Thymus (tissue), 14 donors: ENCODE measurements at places on chromosomes 13 and 19. TPM values are rescaled to one million over a fixed set of nuclear protein-coding genes. Genes with fewer than 3 reads are reported as not detected.

HSPB6 gene
- polyA plus RNA-seq, result 18.9 TPM

TEX29 gene
- polyA plus RNA-seq, result 10.1 TPM

DDX49 gene
- 42.8 TPM for polyA plus RNA-seq

MAMSTR gene
- 1.2 TPM for polyA plus RNA-seq

GJB2 gene
- polyA plus RNA-seq, result 38.1 TPM

P2RY11 gene
- polyA plus RNA-seq, result 14.5 TPM

HRC gene
- polyA plus RNA-seq, result 1.1 TPM

AMH gene
- 2.2 TPM for polyA plus RNA-seq

C19orf67 gene
- 0.18 TPM for polyA plus RNA-seq

RPL18 gene
- 2,606 TPM for polyA plus RNA-seq
